Activated T-cell treated with anti-CD3 and anti-CD28 coated beads, Interleukin-2, amount 50 U/mL, for 1 hour (primary cell): ENCODE measurements at places on chromosomes 3 and 15.

- no peak for DNase-seq
Measured at GRCh38 chr3:147816752-147817151, 407.6 kb downstream of the ZIC1 start.

- DNase-seq: no peak
Measured at GRCh38 chr3:116667791-116668190, 41.8 kb upstream of the TUSC7 start.

GRCh38 chr3:14228681-14229470 lies 50.3 kb downstream of the LSM3 start:
- no peak for DNase-seq

DNA sequence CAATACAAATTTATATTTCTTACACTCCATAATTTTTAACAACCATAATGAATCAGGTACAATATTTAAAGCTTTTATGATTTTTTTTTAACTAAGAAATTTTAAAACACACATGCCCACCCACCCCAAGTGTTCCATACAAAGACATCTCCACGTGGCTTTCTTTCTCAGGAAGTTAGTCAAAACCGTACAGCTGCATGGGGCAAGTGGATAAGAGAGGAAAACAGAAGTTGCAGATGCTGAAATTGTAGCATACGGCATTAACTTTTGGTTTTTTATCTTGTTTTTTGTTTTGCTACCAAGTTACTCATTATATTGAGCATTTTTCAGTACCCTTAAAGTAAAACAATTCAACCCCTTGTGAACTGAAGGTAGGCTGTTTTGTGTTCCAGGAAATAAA lies 14.8 kb downstream of the GNB4 start:
- DNase-seq: no peak

- DNase-seq: no peak
Measured at GRCh38 chr15:95457520-95457919, 873.0 kb upstream of the NR2F2 start.

DNA sequence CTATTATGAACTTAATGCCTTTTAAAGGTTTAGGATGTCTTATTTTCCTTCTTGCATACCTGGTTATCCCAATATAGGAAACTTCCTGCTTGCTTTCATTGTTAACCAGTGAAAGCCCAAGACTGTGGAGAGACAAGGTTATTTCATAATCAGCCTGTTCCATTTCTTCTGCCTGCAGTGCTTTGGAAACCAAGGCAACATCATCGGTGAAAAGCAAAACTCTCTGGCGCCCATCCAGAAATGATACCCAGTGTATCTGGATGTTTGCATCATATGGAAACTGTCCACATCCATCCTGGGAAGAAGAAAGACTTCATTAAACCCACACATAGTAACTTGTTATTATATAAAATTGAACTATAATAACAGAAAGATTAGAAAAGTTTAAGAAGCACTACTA lies 170.1 kb downstream of the VPS13C start:
- DNase-seq: no peak

GRCh38 chr15:75841626-75842025 lies 1.6 kb upstream of the UBE2Q2 start:
- DNase-seq: no peak

DNA sequence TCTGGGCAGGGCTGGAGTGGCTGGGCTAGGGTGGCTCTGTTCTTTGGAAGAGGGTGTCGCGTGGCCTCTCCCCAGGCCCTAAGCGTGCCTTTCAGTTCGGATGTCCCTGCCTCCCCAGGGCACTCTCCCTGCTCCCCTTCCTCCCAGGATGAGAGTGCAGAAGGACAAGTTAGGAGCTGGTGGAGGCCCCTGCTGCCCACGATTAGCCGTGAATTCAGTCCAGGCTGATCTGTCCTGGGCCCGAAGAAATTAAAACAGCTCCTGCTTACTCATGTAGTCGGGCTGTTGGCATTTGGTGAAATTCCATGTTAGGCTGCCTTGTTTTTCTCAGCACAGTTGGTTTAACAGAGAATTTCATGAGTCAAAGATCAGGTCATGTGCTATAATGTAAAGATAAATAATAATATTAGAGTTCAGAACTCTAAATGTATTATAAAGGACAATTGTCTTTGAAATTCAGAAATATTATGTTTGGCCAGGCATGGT lies 24.5 kb downstream of the NIPA1 start:
- DNase-seq: no peak

DNA sequence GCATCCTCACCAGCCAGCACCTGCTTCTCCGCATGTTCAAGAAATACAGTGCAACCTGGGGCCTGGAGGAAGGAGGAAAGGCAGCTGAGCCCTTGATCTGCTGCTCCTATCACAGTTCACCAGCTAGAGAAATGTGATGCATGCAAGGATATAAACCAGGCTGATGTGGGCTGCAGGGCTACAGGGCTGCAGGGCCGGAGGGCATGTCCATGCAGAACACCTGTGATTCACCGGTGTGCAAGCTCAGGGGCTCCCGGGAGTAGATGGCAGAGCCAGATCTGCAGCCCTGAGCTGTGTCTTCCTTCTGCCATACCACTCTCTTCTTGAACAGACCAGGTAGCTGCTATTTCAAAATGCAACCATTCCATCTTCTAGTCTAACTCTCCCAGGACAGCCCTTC lies 84.9 kb downstream of the HMG20A start:
- DNase-seq: no peak

GRCh38 chr3:45100981-45101407 lies 45.2 kb downstream of the CDCP1 start:
- no peak for DNase-seq

DNA sequence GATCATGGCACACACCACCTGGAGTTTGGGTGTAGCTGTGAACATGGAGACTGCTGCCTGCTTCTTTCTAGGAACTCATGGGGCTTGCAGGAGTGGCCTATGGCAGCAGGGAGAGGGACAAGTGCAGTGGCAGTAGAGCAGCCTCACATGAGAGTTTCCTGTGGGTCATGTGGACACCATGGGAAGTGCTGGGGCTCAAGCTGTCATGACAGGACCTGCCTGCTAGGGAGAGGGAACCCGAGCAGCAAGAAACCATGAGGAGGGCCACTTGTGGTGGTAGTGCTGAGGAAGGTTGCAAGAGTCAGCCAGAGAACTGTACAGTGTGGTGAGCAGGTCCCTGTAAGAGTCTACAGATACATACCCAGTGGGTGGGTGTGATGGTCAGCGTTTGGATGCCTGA lies 73.8 kb upstream of the MRPS22 start:
- no peak for DNase-seq

DNA sequence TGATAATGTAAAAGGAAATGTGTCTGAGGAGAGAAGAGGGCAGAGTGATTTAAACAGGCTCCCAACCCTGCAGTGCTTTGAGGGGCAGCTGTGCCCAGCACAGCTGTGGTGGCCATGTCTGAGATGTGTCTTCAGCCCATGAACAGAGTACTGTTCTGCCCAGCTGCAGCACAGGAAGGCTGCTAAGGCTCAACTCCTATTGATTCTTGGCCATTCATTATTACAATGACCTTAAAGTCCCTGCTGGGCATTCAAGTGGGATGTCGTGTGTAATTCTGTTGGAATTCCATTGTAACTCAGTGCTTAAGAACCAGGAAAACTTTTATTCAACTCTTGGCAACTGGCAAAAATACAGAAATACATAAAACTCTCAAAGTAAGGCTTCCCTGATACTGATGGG lies 229.3 kb downstream of the MCTP2 start:
- no peak for DNase-seq

- DNase-seq: no peak
Measured at GRCh38 chr3:2856138-2857133, 253.7 kb downstream of the IL5RA start.

DNA sequence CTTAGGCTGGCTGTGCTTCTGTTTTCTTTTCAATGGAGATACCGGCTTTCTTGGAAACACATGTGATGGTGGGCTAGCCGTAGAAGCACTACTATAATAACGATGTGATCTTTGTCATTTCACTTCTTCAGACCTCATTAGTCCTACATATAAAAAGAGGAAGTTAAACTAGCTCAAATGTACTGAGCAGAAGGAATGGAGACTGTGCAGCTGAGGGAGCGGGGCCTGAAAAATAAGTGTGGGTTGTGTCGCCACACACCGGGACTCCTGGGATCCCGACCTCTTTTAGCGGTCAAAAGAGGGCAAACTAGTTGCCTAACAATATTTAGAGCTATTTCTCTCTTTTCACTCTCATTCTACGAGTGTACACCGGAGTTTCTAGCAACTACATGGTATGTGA lies 1.0 kb upstream of the RNF7 start:
- DNase-seq: no peak
